ENCODE measurements at places on chromosomes 7 and 10.

DNA sequence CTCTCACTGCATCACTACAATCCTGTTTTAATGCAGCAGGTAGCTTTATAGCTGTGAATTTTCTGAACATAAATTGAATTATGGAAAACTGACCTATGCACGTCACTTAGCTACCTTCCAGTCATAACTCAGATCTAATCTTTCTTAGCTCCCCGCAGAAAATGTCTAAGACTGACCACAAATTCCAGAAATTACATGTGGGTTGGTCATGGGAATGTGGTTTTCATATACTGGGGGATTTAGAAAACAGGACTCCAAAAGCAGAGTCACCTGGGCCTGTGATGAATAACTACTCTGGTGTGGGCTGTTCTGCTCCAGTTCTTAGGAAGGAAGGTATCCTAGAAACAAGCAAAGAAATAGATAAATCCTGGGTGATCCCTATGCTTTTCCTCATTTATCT lies 178.4 kb upstream of the LRRTM3 start:
- DNase-seq = no peak

GRCh38 chr10:124616040-124616835 lies 127.9 kb downstream of the FAM53B start:
- no peak for DNase-seq

- DNase-seq = no peak
Observed at GRCh38 chr7:4828720-4829383, 33.0 kb downstream of the PAPOLB start.

GRCh38 chr10:83119346-83119745 lies 1020.0 kb upstream of the GHITM start:
- no peak for DNase-seq

DNA sequence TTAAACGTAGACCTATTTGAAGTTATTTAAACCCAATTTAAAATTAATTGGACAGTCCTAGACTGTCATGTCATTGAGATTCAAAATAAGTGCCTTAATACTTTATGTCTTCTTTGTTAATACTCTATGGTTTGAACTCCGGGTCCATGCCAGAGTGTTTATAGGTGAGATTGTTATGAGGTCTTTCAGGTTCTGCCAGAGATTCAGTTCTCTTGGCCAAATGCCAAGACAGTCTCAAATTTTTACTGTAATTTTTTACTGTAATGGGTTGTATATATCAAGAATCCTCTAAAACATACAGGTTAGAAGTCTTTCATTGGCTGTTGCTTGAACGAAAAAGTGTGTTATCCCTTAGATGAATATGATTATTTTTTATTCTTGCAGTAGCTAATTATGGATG lies 3.9 kb downstream of the ADD3 start:
- no peak for DNase-seq

Data from stimulated activated CD4-positive, alpha-beta T cell treated with anti-CD3 and anti-CD28 coated beads, Interleukin-15, amount 100 ng/mL, for 24 hours (primary cell).